ENCODE measurements at places on chromosomes 12 and 14.

DNA sequence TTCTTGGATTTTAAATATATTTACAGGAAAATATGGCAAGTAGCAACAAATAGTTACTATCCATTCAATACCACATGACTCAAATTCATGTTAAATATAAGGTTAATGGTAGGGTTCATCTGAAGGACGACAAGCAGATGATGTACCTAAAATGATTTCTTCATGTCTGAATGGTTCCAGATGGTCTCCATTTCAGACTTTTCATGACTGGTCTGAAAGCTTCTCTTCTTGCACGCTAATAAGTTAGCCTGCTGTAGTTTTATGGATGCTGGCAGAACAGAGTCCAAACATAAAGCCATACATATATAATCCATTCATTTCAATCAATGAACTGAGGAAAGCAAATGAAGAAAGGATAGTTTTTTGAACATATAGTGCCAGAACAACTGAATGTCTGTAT is 257.0 kb upstream of the MGAT4C start:
- DNase-seq = no peak

DNA sequence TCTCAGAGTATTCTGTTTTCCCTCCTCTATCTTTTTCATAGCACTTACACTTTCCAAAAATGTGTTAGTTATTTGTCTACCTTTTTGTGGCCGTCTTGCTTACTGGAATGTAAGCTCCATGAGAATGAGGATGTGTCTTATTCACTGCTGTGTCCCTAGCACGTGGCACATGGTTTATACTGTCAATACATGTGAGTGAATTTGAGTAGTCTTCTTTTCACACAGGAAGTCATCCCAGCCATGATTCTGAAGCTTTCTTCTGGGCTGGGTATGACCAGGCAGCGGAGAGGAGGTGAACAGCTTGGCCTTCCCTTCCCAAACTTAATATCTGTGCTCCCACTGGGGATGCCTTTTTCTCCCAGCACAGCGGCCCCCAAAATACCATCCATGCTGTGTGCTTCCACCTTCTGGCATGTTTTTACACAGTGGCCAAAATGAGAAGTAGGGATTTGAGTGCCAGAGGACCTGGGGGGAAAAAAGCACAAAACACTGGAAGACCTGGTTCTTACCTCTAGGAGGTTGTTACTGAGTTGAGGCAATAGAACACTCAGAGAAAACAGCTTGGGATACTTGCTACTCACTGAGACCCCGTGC is 10.3 kb downstream of the PLEKHG3 start:
- DNase-seq = no peak

GRCh38 chr12:95184121-95184520 is 33.1 kb downstream of the FGD6 start:
- no peak for DNase-seq

DNA sequence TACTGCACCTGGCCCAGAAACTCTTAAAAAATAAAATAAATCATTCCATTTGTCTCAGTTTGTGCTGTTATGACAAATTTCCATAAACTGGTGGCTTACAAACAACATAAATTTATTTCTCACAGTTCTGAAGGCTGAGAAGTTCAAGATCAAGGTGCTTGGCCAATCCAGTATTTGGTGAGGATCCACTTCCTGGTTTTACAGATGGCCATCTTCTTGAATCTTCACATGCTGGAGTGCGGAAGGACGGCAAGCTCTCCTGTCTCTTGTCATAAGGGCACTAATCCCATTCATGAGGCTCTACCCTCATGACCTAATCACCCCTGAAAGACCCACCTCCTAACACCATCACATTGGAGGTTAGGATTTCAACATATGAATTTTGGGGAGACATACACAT is 29.9 kb upstream of the MYBPC1 start:
- DNase-seq = no peak

DNA sequence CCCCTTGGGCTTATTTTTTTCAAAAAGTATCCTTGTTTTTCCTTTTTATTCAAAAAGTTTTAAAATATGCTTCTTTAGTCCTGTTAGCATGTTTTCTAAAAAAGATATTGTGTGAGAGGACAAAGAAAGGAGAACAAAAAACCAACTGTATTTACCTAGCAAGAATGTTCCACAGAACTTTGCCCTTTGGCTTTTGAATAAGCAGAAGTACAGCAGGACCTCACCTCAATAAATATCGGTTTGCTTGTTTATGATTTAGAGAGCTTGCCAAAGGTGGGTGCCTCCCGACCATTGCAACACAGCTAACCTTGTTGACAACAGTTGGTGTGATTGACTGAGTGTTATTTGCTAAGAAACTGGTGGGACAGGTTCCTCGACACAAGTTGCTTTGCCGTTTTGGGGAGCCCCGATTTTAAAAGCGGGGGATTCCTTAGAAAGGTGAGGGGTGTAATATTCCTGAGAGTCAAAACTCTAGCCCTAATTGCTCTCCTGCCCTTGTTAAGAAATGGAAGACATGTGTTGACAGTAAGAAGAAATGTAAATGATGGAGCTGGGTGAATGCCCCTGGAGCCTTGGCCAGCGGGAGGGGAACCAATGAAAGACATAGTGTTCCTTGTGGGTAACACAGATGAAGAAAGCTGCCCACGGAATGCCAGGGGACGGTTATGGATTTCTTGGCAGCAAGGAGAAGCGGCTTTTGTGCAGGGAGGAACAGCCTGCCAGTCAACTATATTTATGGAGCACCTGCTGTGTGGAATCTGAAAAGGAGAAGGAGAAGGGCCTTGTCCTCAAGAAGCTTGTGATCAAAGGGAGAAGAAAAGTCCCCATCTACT is 13.7 kb downstream of the MYBPC1 start:
- DNase-seq = no peak

DNA sequence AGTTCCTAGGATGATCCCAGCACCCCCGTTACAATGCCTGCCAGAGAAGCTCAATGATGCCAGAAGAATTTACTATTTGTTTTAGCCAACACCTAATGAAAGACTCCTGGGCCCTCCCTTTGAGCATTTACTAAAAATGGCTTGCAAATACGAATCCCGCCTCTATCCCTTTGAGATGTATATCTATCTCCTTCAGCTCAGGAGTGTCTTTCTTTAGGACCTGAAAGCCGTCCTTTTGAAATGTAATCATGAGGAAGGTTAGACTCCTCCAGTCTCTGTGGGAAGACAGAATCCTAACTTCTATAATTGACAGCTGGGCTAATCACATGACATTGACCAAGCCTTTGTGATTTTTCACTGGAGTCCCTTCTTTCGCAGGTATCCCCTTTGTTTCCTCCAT is 19.2 kb upstream of the DYNC1H1 start:
- DNase-seq = no peak

- DNase-seq = no peak
Measured at GRCh38 chr14:86574051-86574777, 1044.3 kb downstream of the FLRT2 start.

- no peak for DNase-seq
Measured at GRCh38 chr12:47449797-47450196, 256.0 kb downstream of the RPAP3 start.

DNA sequence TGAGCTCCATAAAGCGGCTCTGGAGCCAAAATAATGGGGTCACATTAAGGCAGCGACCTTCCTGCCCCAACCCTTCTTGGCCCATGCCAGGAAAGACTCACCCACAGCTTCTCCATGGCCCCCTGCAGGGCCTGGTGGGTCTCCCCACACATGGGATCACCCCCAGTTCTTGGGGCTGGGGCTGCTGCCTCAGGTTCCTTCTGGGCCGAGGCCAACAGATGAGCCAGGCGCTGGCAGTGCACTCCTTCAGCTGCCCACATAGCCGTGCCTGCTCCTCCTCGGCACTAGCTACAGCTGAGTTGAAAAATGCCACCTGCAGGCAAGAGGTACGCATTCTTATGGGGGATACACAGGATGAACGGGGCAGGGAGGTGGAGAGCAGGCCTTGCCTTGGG is 14.8 kb upstream of the BLTP3B start:
- no peak for DNase-seq

DNA sequence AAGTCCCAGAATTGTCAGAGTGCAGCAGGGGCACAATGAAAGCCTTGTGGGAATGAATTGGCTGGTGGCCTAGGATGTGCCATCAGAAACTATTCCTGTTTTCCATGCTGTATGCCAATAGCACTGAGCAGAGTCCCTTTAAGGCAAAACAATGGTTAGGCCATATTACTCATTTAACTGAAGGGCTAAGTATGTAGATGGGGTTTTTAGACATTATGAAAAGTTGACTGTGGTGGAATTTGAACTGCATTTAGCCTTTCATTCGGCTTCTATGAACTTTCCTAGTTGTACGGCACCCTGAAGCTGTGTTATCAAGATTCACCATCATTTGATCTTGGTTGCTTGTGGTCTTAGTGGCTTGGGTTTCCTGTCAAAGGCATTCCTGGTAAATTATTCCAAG is 24.8 kb downstream of the IL26 start:
- DNase-seq = no peak

DNA sequence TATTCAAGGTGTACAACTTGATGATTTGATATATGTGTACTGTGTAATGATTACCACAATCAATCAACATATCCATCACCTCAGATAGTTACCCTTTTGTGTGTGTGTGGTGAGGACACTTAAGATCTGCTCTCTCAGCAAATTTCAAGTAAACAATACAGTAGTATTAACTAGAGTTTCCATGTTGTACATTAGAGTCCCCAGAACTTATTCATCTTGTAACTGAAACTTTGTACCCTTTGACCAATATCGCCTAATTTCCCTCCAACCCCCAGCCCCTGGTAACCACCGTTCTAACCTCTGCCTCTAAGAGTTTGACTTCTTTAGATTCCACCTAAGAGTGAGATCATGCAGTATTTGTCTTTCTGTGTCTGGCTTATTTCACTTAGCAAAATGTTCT is 12.1 kb downstream of the ADCK1 start:
- no peak for DNase-seq

DNA sequence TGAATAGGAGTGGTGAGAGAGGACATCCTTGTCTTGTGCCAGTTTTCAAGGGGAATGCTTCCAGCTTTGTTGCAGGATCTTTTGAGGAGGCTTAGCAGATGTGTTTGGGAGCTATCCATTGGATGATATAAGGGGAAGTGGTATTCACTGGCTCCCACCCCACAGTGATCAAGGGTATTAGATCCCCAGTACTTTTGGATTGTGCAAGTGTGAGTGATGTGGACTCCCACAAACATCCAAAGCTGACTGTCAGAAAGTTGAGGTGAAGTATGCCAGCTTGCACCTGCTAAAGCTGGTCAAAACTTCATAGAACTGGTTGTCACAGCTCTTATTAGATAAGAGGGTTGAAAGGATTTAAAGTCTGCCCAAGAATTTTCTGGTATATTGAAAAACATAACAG is 110.1 kb upstream of the BTG1 start:
- no peak for DNase-seq

DNA sequence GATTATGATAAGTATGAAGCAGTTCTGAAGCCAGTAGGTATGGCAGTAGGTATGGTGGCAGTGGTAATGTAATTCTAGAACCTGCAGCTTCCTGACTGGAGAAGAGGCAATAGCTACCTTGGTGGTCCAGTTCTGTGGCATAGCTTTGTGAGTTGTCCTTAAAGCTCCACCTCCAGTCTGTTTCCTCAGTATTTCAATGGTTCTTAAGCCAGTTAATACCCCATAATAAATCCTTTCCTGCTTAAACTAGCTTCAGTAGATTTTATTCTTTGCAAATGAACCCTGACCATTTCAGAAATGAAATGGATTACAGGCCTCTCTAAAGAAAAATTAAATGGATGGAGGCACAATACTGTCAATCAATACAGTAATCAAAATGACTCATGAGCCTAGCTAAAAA is 117.8 kb upstream of the KRAS start:
- DNase-seq = no peak

GRCh38 chr12:19752712-19753111 is 313.4 kb downstream of the AEBP2 start:
- no peak for DNase-seq

DNA sequence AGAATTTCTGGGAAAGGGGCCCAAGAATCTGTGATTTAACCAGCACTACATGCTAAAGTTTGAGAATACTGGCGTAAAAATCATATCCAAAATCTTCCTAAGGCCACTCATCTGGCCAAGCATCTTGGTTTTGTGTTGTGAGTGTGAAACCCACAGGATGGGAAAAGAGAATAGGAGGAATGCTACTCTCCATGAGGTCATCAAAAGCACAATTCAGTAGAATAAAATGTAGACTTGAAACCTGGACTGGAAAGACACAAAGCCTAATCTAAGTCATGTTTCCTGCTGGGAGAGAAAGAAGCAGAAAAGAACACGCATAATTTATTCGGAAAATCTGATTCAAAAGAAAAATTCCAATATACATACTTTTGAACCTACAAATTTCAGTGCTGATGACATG is 42.3 kb downstream of the NR1H4 start:
- no peak for DNase-seq

GRCh38 chr12:3421191-3421978 is 69.6 kb upstream of the PRMT8 start:
- DNase-seq = no peak

DNA sequence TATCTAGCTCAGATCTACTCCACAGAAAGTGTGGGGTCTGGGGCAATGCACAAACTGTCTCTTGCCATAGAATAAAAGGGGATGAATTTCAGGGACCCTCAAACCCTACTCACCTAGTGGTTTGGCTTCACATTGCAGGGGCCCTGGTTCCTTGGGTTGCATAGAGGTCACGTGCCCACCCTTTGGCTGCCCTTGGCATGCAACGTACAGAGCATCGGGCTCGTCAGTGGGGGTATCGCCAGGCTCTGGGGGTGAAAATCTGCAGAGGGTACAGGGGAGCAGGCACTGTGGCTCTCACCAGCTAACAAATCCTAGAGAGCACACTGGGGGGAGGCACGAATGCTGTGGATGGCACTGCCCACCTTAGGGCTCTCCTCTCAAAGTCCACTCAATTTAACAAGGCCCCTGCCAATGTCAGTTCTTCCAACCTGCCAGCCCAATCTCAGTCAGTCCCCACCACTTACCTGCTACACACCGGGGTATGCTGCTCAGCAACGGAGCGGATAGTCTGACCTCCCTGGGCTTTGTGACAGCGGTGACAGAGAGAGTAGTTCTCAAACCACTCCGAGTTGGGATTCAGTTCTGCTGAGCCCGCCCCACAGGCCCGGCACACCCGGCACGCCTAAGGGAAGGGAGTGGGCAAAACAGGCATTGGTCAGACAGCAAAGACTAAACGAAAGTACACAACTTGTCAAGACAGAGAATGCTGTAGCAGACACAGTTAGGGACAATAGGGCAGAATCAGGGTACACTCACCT is 8.0 kb downstream of the KMT2D start:
- no peak for DNase-seq

GRCh38 chr12:62372134-62372533 is 94.5 kb upstream of the MON2 start:
- DNase-seq = no peak

- no peak for DNase-seq
Measured at GRCh38 chr12:47214771-47215170, 135.0 kb upstream of the AMIGO2 start.

- peak; percentile 78 for DNase-seq
Measured at GRCh38 chr14:82710267-82710841, 1176.7 kb upstream of the SEL1L start.

GRCh38 chr12:12456637-12457036 is 99.8 kb downstream of the BORCS5 start:
- DNase-seq = no peak
